HuH-7 (cell line): ENCODE measurements at places on chromosomes 5 and 9.

GRCh38 chr9:115587310-115587709 lies 469.4 kb upstream of the TNC start:
- no peak for DNase-seq

GRCh38 chr9:31587146-31587545 lies 797.3 kb upstream of the ACO1 start:
- DNase-seq, result no peak

DNA sequence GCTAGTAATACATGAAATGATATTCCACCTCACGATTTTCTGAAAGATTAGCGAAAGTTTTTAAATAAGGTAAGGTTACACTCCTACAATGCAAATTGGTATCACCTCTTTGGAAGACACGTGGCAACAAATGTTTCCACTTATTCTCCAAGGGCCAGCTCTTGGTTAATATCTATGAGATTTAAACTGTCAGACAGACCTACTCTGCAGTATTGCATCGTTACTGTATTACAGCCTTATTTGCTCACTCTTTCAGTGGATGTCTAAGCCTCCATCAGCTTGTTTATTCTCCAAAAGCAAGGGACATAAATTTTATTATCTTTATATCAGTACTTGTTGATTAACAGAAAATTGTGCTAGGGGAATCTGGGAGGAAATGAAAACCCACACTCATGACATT lies 135.7 kb downstream of the MLLT3 start:
- no peak for DNase-seq

DNA sequence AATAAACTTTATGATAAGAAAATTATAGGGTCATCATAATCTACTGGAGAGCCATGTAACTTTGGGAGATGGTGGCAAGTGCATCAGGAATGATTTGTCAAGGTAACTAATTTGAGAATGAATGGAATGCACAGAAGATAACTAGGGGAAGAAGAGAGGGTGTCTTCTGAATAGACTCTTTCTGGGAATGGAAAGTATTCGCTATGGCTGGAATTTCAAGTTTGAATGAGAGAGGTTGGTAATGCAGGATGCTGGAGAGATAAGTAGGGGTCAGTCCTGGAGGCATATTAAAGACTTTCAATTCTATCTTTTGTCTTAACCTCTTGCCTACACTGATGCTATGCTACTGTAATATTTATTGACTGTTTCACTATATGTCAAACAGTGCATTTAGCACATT lies 714.2 kb downstream of the CETN3 start:
- DNase-seq, result no peak

DNA sequence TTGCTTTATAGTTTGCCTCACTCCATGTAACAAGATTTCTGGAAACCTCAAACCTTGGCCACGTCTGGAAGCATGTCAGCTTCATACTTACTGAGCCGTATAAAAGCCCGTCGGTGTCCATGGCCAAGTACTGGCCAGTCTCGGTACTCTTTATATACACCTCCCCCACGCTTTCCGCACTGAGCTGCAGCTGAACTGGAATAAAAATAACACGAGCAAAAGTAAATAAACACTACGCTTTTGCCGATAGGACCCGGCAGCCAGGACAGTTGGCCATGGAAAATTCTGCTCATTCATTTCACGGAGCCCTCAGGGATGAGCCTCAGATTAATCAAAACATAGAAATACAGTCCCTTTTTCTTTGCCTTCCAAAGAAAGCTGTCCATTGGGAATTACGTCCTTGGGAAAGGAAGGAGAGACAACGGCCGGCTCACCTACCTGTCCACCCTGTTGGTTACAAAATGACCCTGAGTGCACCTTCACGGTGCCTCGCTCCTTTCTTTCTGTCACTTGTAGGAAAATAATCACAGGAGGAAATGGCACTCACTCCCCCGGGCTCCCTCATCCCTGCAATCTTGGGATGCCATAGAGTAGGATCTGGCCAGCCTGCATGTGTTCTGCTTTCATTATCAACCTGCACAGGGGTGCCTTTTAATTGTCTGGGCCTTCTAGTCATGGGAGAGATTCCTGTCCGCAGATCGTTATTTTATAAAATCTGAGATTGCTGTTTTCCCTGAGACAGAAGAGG lies 85.1 kb downstream of the FGF1 start:
- no peak for DNase-seq

DNA sequence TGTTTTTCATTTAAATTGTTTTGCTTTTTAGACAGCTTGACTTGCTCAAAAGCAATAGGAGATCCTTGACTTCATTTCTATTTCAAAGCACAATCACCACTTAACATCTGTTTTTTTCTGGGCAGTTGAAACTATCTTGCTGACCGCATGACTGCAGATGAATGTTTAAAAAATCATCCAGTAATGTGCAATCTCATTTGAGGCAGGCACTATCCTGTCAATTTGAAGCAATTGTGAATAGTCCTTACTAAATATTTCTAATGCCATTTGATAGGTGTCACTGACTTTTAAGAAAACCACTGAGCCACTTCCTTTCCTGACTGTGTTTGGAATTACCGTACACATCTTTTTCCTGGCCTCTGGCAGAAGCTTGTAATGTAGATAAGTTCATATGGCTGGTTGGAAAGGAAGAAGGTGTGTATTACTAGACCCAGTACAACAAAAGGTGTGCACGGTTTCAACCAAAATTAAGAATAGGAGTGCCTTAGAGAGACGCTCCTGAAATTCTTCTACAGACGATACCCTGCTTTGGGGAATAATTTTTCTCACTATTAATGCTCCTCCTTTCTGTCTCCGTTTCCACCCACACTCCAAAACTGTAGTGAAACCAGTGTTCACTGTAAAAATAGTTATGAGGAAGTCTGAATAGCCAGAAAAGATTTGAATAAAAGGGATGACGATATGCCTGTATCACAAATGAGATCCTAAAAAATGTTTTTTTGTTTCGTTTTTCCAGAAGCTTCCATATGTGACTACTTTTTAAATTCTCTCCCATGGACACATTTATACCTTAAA lies 136.7 kb upstream of the MOCS2 start:
- DNase-seq, result no peak

DNA sequence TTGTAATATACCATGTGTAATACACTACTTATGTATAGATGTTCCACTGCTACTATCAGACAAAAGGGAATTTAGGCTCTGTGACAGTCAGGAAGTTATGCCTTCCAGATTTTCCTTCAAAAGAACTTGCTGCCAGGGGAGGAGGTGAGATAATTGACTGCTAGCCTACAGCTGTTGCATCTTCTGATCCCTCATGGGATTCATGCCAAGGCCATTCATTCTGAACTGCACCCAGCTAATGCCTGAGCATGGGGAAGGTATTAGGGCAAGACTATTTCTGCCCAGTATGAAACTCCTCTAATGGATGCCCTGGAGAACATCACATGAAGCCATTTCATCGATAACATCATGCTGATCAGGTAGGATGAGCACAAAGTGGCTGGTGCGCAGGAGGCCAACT lies 746.5 kb upstream of the ZNF608 start:
- DNase-seq, result no peak

GRCh38 chr5:149072376-149072775 lies 9.5 kb upstream of the SH3TC2 start:
- no peak for DNase-seq

DNA sequence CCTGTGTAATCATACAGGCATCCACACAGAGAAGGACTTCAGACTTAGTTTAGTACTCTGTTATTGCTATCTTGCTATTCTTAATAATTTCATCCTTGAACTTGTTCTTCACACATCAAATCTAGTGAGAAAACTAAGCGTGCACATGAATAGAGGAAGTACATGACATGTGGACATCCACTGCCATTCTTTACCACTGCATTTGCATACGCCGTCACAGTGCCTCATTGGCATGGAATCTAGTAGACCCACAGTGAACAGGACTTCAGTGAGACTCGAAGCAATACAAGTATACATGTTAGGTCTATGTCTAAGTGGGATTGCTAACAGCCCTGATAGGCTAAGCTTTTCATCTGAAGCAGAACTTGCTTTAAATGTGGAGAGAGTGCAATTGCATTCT lies 592.1 kb downstream of the TLE4 start:
- DNase-seq, result no peak

DNA sequence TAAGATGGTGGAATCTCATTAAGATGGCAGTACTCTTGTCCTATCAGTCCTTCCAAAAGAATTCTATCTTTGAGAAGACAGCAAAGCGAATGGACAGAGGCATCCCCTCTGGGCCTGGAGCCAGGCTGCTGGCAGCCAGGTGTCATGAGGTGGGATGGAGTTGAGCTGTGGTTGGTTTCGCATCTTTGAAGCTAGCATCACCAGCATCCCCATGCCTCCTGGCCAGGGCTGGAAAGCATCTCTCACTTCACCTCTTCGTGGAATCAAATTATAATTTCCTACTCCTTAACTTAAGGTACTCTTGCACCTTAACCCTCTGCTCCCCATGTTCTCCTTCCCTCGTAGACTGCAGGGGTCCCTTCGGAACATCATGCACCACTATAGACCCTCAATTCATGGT lies 248.3 kb downstream of the GADD45G start:
- no peak for DNase-seq

- DNase-seq, result no peak
Observed at GRCh38 chr5:97846643-97847042, 663.6 kb upstream of the RIOK2 start.

DNA sequence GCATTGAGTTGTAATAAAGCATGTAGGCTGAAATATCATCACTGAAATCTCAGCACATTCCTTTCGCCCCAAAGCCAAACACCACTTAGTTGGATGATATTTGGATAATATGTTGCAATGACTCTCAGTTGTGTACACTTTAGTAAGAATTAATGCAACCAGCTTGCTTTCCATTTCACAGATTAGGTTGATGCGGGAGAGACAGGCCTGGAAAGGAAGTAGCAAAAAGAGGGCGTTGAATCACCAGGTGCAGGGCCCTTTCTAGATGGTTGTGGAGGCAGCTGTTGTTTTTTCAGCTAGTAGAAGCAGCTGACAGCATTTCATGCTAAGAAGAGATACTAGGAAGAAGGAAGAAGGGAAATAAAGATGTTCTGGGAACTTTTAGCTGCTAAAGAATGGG lies 30.9 kb downstream of the DMRT3 start:
- DNase-seq, result no peak

DNA sequence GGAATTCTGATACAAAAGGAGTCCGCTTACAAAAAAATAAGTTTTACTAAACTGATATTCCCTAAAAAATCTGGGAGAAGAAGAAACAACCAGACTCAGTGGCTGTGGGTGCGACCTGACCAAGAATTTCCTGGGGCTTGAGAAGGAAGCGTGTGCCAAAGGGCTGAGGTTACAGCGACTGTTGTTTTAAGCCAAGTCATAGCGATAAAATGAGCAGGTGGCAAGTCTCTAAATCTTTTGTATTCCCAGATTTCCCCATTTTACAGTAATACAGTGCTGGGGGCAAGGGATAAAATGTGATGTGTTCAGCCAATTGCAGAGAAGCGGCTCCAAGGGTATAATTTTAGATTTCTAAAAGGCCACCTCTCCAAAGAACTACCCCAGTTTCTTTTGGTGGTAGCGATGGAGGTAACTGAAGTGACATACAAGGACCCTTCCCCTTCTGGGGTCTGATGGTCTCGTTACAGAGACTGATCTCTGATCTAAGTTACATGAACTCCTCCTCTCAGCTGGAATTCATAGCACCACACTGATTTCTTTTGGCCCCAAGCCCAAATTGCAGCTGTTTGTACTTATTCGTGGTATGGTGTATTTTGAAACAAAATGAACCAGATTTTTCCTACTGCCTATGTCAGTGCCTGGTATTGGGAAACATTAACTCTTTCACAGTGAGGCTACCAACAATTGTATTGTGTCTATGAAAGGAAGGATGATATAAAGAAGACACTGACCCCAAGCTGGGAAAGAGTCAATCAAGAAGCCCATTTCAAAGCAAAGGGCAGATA lies 41.6 kb downstream of the LPAR1 start:
- DNase-seq, result no peak

- DNase-seq, result no peak
Observed at GRCh38 chr5:163534492-163535094, 29.2 kb downstream of the MAT2B start.

DNA sequence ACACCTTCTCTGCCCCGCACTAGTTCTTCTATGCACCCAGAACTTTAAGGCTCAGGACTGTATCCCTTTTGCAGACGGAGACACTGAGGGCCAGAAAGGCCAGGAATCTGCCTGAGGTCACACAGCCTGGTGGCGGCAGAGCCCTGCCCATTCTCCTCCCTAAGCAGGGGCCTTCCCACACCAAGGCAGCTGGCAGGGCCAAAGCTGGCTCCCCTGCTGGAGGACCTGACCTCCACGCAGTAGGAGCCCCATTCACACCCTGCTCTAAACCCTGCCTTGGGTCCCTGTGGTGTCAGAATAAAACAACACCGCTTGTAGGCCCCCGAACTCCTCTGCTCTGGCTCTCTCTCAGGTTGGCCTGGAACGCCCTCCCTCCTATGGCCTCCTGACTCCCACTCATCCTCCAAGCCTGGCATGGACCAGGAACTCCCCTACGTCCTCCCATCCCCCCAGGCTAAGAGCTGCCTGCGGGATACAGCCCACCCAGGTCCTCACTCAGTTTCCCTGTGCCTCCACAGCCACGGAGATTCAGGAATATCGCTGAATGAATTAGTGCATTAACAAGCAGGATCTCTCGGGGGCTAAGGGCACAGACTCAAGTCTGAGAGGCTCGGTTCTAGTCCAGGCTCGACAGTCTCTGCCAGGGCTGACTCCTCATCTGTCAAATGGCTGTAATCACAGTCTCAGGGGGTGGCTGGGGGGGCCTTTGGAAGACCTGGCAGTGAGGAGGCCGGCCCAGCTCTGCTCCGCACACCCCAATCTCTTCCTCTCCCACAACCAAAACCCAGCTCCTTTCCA lies 2.8 kb downstream of the ST6GALNAC6 start:
- no peak for DNase-seq

DNA sequence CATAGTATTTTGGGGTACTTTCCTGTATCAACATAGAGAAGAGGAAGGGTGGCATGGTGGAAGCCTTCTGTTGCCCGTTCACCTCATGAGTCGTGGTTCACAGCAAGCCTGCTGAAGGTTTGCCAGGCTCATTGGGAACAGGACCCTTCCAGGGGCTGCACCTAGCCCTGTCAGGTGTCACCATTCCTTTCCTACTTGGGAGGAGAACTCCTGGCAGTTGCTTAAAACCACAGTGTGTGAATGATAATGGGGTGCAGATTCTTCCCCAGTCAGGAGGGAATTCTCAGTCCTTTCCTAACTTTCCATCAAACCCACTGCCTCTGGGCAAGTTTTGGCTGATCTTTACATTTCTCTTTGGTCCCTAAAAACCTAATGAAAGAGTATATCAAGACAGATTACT lies 99.4 kb upstream of the CTNND2 start:
- no peak for DNase-seq

DNA sequence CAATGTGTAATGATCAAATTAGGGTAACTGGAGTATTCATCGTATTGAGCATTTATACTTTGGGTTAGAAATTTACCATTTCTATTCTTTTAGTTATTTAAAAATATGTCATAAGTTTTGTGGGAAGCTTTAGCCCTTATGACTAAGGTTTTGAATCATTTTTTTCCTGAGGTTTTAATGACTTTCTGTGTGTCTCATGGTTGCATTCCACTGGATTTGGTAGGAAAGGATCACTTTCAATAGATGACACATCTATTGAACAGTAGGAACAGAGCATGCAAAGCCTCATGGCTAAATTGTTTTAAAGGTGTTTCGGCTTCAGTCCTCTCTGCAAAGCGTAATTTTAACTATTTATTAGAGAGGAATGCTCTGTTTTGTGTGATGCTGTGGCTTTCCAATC lies 512.4 kb upstream of the CHD1 start:
- DNase-seq, result no peak
